ENCODE measurements at places on chromosomes 4 and X.
A peak's percentile ranks its signal among the peaks of the same experiment; 100 is the strongest.

DNA sequence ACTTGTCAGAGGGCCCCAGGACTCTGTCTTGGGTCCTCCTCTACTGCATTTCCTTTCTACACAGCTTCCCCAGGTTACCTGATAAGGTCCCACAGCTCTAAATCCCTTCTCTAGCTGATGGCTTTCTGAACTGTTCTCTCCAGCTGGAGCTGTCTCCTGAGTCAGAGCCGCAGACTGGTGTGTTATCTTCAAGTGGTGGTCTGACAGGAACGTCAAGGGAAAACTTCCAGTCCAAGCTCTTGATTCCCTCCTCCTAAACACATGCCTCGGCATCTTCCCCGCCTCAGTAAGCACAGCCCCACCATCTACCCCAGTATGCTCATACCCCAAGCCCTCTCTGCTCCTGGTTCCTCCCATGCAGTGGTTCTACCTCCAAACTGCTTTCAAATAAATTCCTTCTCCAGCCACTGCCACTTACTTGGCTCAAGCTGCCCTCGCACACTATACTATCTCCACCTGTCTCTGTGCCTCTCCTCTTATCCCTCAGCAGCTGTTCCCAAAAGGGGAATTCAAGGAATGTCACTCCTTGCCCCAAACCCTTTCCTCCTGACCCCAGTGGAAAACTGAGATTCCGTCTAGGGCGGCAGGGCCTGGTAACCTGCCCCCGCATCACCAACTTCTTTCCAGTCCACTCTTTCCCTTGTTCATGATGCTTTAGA is 17.2 kb upstream of the CENPU start:
- no peak for DNase-seq

- DNase-seq, result no peak
Observed at GRCh38 chr4:4758681-4759080, 100.8 kb upstream of the MSX1 start.

GRCh38 chrX:41334363-41335197 is 618 bp downstream of the DDX3X start:
- peak; percentile 70 for DNase-seq

DNA sequence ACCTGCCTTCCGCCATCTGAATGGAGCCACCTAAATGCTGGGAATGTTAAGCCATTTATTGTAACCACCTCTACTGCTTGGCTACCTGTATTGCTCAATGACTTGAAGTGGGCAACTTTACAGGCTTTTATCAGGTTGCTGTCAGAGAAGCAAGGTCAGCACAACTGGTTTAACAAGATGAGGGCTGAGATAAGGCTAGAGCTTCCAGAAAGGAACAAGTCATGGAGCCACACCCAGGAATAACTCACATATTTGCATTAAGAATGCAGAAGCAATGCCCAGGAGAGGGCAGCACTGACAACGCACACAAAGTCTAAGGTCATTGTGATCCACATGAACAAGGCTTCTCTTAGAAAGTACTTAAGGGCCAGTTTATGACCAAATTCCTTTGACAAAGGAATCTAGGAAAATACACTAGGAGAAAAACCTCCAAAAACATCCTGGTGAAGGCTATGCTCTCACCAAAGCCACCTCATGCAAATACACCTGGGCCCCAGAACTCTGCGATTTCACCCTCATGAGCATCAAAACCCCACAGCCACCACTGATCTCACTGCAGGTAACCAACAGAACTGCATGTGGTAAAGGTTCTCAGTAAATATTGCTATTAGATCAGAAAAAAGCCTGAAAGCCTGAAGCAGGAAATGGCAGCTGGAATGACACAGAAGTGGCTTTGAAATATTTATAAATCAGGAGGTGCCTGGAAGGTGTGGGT is 15.0 kb upstream of the STS start:
- no peak for DNase-seq

DNA sequence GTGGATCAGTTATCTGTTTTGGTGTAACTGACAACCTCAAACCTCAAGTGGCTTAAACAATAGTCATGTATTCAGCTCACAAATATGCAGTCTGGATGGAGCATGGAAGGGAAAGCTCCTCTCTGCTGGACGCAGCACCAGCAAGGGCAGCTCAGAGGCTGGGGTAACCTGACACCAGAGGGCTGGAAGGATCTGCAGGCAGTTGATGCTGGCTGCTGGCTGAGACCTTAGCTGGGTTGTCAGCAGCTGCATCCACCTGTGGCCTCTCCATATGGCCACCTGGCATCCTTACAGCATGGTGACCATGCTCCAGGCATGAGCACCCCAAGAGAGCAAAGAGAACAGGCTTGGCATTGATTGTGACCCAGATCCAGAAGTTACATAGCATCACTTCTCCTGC is 46.7 kb downstream of the ENPP6 start:
- no peak for DNase-seq

- DNase-seq, result no peak
Observed at GRCh38 chrX:40573763-40574162, 7.0 kb upstream of the ATP6AP2 start.

DNA sequence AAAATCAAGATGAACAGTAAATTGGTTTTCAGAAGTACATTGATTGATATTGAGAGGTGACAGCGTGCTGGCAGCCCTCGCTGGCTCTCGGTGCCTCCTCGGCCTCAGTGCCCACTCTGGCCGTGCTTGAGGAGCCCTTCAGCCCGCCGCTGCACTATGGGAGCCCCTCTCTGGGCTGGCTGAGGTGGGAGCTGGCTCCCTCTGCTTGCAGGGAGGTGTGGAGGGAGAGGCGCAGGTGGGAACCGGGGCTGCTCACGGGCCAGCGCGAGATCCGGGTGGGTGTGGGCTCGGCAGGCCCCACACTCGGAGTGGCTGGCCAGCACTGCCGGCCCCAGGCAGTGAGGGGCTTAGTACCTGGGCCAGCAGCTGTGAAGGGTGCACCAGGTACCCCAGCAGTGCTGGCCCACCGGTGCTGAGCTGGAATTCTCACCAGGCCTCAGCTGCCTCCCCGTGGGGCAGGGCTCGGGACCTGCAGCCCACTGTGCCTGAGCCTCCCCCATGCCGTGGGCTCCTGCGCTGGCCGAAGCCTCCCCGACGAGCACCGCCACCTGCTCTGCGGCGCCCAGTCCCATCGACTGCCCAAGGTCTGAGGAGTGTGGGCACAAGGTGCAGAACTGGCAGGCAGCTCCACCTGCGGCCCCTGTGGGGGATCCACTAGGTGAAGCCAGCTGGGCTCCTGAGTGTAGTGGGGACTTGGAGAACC is 25.2 kb downstream of the RAP2C start:
- no peak for DNase-seq

- no peak for DNase-seq
Observed at GRCh38 chr4:73715659-73716058, 24.7 kb upstream of the CXCL8 start.

DNA sequence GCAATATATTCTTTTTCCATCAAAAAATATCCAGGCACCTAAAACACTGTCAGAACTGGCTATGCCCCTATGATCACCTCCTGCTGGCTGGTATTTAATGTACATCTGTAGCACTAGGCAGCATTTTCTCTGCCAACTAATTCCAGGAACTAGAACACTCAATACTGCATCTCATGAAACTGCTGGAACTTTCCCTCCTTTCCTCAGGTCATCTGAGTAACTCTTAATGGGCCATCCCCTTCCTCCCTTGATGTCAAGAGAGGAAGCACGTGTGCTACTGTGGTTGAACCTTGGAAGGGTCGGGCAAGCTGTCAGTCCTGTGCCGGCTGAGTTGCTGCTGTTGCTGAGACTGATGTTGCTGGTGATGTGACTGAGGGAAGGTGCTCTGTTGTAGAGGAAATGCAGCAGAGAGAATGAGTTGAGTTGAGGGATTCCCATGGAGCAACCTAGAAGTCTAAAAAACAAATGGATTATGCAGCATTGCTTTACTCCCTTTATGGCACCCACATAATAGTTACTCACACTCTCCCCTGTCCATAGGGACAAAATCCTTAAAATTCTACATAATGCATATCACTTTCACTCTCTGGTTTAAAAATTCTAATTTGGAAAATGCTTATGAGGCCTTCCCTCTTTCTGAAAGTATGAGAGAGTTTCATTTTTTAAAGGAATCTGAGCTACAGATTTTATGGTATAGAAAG is 39.5 kb downstream of the TMEM165 start:
- no peak for DNase-seq

DNA sequence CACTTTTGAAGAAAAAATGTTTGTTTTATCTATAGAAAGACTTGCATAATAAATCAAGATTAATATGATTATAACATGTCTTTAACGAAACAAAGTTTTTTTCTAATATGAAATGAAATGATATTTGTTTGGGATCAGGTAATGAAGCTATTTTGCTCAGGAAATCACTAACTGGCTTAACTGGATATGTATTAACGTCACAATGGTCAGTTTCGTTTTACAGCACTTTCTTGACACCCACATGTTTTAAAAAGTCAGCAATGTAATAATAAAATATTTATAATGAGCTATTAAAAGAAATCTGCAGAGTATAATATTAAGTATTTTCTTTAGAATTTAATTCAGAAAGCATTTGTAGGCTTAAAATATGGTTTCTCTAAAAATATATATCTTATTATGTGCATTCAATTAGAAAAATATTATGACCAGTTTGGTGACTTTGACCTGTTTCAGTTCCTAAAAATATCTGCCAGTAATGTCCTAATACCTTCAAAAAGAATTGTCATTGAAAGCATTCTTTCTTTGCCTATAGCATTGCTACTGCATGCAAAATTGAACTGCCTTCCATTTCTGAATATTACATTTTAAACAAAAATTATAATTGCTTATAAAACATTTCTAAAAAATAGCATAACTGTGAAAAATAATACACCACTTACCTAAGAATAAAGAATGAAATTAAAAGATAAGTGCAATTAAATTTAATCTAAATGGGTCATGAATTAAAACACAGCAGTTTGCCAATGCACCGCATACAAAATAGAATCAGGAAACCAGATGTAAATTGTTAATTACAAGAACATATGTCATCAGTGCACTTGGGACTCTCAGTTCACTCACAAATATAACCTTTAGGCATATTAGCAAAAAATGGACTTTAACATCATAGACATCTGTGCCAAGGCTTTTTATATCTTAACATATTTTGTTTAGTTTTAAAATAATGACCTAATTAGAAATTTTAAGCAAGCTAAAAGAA is 31.6 kb downstream of the TIGD2 start:
- DNase-seq, result no peak

DNA sequence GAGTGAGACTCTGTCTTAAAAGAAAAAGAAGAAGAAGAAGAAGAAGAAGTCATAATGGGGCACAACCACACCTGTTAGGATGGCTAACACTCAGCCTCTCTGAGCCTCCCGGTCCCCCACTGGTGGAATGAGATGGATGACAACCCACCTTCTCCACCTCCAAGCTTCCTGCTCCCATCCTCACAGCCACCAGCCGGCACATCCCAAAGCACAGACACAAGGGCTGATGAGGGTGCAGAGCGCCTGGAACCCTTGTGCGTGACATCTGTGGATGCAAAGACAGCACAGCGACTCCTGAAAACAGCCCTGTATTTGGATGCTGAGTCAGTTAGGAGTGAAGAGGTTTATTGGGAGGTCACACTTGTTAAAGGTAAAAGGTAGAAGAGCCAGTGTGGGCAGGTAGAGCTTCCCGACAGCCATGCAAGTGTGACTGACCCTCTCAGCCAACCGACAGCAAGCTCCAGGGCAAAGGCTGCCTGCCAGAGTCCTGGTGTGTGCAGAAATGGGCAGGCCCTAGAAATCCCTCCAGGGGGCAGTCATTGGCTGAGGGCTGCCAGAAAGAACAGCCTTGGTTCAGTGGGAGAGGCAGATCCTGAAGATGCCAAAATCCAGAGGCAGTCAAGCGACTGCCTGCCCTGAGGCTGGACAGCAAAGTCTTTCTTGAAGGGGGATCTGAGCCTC is 26.6 kb upstream of the MAN2B2 start:
- peak; percentile 64 for DNase-seq

DNA sequence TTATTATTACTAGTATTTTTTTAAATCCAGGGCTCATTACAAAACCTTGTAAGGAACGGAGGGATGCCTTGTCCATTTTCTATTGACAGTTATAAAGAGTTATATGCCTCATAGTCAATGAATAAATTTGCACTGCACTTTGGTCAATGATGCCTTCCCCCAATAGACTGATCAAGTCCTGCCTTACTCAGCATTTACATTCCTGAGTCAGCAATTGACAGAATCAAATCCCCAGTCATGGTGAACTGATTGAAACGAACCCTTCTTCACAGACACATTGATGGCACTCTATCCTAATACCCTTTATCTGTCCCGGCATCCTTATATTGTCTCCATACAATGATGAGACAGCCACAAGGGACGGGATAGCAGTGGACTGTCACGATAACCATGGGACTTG is 213.2 kb downstream of the NLGN4X start:
- no peak for DNase-seq

DNA sequence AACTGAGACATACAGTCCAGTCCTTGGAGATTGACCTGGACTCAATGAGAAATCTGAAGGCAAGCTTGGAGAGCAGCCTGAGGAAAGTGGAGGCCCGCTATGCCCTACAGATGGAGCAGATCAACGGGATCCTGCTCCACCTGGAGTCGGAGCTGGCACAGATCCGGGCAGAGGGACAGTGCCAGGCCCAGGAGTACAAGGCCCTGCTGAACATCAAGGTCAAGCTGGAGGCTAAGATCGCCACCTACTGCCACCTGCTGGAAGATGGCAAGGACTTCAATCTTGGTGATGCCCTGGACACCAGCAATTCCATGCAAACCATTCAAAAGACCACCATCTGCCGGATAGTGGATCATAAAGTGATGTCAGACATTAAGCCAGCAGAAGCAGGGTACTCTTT is 20.4 kb upstream of the FRMPD3 start:
- DNase-seq, result no peak

- DNase-seq, result no peak
Observed at GRCh38 chrX:124641737-124642491, 295.6 kb downstream of the SH2D1A start.

DNA sequence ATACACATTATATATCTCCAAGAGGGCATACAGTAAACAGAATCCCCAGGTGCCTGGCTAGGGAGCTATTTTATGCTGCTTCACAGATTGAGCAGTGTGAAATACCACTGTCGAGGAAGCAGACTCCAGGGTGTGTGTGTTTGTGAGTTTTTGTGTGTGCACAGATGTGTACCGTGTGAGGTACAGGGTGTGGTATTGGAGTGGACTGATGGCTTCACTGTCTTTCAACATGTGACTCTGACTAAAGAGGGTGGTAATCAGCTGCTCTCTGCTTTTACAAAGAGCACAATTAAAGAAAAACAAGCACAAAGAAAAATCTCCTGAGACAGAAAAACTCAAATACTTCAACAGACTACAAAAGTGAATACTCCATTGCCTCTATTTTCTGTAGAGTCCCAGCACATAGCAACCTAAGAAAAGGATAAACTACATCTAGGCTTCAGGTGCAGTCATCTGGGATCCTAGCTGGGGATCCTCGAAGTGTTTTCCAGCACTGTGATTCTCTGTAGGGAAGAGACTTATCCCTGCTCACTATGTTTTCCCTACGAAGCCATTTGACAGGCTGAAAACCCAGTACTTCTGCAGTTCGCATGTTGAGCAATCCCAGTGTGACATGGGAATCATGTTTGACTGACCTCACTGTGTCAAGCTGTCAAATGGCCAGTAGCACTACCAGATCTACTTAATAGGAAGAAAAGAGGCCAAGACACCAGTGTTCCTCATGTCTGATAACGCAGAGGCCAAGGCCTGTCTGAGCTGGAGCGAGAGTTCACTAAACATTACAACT is 100.3 kb downstream of the CDS1 start:
- no peak for DNase-seq
